ENCODE measurements at places on chromosomes 5 and 9.

GRCh38 chr5:98827161-98827560 is 53.7 kb downstream of the RGMB start:
- no peaks in the 10 kb centered on the region for H3K27me3 ChIP-seq
- H3K4me3 ChIP-seq = no peak overlapping the region
- H3K36me3 ChIP-seq = no peaks in the 10 kb centered on the region
- no peaks in the 10 kb centered on the region for H3K4me1 ChIP-seq
- H3K27ac ChIP-seq = no peak overlapping the region
- peak; percentile 14 for DNase-seq

DNA sequence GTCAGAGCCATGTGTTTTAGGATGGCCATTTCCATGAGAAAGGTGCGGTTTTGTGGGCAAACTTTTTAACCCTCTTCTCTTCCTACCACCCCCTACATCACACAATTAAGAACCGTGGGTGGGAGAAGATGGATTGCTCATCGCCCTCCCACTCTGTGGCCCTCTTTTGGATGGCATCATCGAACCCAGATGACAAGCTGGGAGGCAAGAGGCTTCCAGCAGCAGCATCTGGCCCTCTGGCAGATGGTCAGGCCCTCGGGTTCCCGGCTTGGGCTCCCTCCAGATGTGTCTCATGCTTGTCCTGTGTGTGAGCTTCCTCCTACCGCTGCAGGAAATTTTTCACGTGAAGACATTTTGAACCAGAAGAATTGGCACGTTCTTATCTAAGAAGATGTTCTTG is 199.9 kb downstream of the EBF1 start:
- peaks cover 10% of the 10 kb centered on the region for H3K36me3 ChIP-seq
- peak overlapping the region; percentile 97 for H3K27ac ChIP-seq
- DNase-seq = no peak
- no peaks in the 10 kb centered on the region for H3K27me3 ChIP-seq
- H3K4me3 ChIP-seq = no peak overlapping the region

GRCh38 chr9:106445107-106445506 is 417.9 kb upstream of the ZNF462 start:
- H3K27ac ChIP-seq = no peak overlapping the region
- no peaks in the 10 kb centered on the region for H3K27me3 ChIP-seq
- H3K4me1 ChIP-seq = no peaks in the 10 kb centered on the region
- no peak overlapping the region for H3K4me3 ChIP-seq

DNA sequence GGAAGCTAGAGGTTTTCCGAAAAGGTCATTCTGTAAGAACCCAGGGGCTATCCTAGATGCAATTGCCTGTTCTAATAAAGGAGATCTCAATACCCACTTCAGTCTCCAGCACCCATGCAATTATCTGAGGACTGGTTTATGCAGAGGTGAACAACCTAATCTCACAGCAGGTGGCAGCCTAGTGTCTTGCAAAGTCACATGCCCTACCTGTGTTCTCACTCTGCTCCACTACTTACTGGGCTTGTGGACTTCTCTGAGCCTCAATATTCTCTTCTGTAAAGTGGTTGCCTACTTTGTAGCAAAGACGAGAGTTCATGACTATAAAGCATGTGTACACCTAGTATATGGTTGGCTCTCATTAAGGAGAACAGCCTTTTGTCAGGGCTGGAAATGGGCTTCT is 21.0 kb upstream of the ALDH1B1 start:
- peaks cover 12% of the 10 kb centered on the region for H3K27me3 ChIP-seq
- H3K36me3 ChIP-seq = no peaks in the 10 kb centered on the region
- no peak for DNase-seq
- no peak overlapping the region for H3K4me3 ChIP-seq
- no peaks in the 10 kb centered on the region for H3K4me1 ChIP-seq

- no peak overlapping the region for H3K4me3 ChIP-seq
- H3K4me1 ChIP-seq = no peaks in the 10 kb centered on the region
- no peak overlapping the region for H3K27ac ChIP-seq
Measured at GRCh38 chr5:2131196-2131595, 248.5 kb upstream of the IRX4 start.

All from memory B cell (primary cell).